ENCODE measurements at places on chromosomes 16 and 17. TPM values are rescaled to one million over a fixed set of nuclear protein-coding genes. Genes with fewer than 3 reads are reported as not detected.

Gene CNTD1
- total RNA-seq = not detected

Gene HOXB4
- 2.3 TPM for total RNA-seq

Gene STAT5A
- total RNA-seq = 28.2 TPM

Gene MYH1
- total RNA-seq = not detected

Gene FBXO31
- 47.6 TPM for total RNA-seq

Gene SCGB1C2
- total RNA-seq = not detected

Gene BRIP1
- 10.3 TPM for total RNA-seq

Gene FBXW10B
- 0.32 TPM for total RNA-seq

Gene SLFN13
- total RNA-seq = 6.2 TPM

Gene CDRT15
- total RNA-seq = not detected

Gene CD300A
- total RNA-seq = not detected

All from bladder microvascular endothelial cell (primary cell).